Effector memory CD8-positive, alpha-beta T cell (primary cell): ENCODE measurements at places on chromosomes 1 and 21.

GRCh38 chr1:110714374-110714995 is 39.7 kb upstream of the KCNA3 start:
- no peak for DNase-seq

GRCh38 chr1:11617314-11617713 is 36.9 kb downstream of the FBXO2 start:
- DNase-seq: no peak

DNA sequence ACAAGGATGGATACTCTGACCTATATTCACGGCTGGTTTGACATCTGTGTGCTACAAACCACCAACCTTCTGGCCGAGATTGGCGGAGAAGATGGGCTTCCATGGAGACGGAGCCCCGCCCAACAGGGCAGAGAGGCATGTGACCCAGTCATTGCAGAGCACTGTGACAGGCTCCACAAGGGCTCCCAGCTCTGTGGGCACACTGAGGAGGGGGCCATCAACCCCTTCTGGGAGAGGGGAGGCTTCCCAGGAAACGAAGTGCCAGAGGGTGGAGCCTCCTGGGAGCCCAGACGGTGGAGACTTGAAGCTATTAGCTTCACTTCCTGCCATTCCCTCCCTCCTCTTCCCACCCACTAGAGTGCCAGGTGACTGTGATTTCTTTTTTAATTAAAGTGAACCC is 71.6 kb upstream of the IFFO2 start:
- DNase-seq: no peak

DNA sequence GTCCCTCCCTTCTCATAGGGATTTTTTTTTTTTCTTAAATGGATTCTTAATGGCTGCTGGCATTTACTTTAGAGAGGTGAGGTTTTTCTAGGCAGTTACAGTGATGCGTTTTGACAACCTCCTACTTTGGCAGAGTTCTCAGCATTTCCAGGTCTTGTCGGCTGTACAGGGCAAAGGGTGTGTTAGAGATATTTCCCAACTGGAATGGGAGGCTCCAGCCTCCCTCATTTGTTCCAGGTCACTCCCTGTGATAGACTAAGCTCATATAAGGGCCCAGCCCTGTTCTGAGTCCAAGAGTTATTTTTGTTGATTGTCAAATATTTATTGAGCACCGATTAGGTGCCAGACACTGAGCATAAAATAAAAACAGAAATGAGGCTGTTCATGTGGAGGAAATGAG is 7.6 kb upstream of the XKR8 start:
- no peak for DNase-seq
